ENCODE measurements at places on chromosomes 3 and 15.

GRCh38 chr3:144054766-144055165 lies 83.1 kb downstream of the DIPK2A start:
- no peak for DNase-seq

- DNase-seq, result no peak
Measured at GRCh38 chr3:121894301-121894990, at the start of gene SLC15A2. TSS of gene SLC15A2 (plus strand) at chr3:121894401. CDS start at chr3:121894477, 76 bp downstream.

- no peak for DNase-seq
Measured at GRCh38 chr3:100717637-100718487, 8.6 kb downstream of the TFG start.

DNA sequence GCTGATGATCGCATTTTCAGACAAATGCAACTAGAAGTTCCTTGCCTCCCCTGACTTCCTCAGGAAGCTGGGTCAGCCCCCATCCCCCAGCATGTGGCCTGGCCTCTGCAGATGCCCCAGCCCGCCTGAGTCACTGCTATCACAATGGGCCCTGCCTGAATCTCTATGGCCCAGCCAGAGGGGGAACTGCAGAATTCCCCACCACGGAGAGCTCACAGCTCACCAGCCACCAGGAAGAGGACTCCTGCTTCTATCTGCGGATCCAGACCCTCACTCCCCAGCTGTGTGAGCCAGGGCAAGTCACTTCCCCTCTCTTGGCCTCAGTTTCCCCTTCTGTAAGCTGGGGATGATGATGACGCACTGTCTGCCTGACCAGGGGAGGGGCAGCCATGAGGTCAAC lies 6.9 kb downstream of the PLXND1 start:
- no peak for DNase-seq

- no peak for DNase-seq
Measured at GRCh38 chr3:57587905-57588304, 9.2 kb downstream of the ARF4 start.

DNA sequence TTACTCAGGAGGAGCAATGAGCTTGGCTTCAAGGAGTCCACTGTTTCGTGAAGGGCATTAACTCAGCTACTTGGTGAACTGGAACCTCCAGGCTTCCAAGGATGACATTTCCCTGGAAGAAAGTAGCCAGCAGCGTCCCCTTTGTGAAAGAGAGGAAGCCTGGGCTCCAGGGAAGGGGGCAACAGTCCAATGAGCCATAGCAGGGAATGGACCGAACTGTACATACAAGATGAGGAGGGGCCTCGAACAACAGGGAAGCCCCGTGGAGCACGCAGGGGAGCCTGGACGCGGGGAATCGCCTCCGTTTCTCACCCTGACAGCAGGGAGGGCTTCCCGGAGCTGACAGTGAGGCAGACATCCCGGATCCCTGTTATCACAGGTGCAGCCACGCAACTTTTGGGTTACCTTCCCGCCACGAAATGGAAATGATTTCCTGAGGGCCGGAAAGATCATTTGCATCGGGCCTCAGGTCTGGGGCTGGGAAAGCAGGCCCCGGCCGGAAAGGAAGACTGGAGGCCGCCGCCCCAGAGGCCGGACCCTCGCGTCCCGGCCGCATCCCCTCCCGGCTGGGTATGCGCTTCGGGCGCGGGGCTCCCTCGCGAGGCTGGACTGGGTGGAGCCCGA lies 475 bp upstream of the SPINT1 start:
- DNase-seq, result no peak

DNA sequence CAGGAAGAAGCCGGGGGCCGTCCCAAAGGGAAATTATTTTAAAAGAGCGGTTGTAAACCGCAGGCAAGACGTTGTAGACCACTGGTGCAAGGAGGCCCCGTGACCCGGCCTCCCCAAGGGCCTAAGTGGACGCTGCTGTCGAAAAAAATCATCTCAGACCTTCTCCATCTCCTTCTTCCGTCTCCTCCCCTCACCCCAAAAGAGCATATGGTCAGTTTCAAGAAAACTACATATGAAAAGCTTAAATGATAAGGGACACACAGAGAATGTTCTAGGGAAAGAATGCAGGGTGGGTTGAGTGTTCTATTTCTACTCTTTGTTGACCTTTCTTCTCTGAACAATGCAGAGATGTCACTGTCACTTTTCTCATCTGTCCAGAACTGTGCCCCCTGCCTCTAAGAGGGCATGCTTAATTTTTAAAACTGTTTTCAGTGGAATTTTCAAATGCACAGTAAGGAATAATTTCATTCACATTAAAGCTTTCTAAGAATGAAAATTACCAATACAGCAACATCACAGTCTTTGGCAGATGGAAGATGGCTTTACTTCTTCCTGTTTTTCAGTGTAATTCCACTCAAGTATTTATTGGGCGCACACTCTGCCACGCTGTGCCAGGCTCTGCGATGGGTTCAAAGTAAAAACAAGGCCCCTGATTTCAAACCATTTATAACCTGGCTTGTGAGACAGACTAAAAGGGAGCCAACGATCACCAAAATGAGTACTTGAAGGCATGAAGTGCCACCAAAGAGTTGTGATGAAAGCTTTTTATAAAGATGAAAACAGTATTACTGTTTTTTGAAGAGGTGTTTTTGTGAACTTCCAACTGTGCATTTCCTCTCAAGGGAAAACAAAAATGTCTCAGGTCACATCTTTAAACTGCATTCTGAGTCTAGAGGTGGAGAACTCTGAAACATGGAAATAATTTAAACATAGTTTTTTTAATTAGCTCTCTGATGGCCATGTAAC lies 891 bp upstream of the TOP2B start:
- no peak for DNase-seq

DNA sequence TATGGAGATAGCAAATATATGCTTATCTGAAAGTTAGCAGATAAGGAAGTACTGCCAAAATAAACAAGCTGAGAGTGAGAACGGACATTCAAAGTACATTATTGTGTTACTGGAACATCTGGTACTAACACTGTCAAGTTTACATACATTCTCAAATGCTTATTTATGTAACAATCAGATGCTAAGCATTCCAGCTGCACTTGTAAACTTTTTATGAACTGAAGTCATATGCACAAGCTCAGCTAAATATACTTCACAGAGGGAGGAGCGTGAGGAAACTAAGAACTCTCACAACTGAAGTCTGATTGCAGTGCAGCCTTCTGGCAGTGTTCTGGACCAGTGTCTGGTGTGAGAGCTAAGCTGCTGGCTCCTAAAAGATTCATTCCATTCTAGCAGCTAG lies 223.7 kb upstream of the NANOGP8 start:
- DNase-seq, result no peak

GRCh38 chr15:78070049-78070700 lies 7.3 kb downstream of the TBC1D2B start:
- no peak for DNase-seq

DNA sequence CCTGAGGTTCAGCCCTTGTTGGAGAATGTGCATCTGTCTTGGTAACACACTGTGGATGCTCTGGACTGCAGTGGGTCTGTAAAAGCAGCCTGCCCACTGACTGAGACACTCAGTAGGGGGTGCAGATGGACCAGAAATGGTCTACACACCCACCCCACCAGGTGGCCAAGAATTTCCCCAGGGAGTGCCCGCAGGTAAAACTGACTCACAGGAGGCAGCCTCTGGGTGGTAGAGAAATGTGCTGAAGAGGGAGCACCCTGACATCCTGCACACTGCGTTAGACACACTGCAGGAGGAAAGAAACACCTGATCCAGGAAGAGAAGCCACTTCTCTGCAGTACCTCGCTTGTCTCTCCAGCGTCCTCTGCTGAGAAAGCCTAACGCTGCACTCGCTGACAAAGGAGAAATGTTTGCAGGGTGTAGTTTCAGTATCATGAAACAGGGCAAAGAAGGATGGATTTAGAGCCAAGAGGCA lies 109.5 kb upstream of the ABHD17C start:
- DNase-seq, result no peak

GRCh38 chr3:161153480-161153879 lies 48.3 kb upstream of the B3GALNT1 start:
- DNase-seq, result no peak

DNA sequence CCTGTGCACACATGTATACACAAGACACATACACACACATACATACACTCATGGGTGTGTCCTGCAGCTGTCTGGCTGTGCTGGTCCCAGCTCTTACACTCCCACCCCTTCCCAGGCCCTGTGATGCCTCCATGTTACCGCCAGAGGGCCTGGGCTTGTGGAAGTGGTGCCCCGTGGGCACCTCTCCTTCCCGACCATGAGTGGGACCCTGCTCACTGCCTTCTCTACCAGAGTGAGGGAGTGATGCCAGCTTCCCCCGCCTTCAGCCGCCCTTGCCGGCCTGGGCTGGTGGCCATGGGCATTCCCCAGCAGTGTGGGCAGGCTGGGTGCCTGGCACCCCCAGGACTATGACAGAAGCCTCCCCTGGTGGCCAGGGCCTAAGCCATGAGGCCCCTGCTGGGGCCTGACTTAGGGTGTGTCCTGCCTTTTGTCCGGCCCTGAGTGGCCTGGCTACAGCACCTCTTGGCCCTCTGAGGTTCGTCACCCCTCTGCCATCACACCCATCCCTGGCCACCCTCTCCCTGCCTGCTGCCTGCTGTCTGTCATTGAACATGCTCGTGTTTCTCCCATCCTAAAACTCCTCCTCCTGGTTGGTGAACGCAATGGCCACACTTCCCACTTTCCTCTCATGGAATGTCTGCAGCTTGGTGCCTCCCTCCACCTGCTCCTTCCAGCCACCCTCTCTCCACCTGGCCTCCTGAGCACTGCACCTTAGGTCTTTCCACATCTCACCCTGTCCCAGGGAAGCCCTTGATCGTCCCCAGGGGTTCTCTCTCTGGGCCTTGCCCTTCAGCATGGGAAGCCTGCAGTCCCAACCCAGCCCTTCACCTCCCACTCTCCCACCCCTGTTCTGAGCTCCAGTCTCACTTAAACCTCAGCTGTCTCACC lies 14.6 kb downstream of the HDAC11 start:
- no peak for DNase-seq

- DNase-seq, result no peak
Measured at GRCh38 chr3:197600796-197601565, 45.2 kb upstream of the BDH1 start.
